ENCODE measurements at places on chromosomes 5 and 9.

- DNase-seq: no peak
Observed at GRCh38 chr5:93421987-93422401, 159.0 kb downstream of the NR2F1-AS1 start.

DNA sequence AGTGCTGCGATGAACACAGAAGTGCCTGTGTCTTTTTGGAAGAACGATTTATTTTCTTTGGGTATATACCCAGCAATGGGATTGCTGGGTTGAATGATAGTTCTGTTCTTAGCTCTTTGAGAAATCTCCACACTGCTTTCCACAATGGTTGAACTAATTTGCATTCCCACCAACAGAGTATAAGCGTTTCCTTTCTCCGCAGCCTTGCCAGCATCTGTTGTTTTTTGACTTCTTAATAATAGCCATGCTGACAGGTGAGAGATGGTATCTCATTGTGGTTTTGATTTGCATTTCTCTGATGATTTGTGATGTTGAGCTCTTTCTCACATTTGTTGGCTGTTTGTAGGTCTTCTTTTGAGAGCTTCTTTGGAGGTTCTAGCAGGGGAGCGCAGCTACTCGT lies 134.6 kb downstream of the TENT4A start:
- no peak for DNase-seq

DNA sequence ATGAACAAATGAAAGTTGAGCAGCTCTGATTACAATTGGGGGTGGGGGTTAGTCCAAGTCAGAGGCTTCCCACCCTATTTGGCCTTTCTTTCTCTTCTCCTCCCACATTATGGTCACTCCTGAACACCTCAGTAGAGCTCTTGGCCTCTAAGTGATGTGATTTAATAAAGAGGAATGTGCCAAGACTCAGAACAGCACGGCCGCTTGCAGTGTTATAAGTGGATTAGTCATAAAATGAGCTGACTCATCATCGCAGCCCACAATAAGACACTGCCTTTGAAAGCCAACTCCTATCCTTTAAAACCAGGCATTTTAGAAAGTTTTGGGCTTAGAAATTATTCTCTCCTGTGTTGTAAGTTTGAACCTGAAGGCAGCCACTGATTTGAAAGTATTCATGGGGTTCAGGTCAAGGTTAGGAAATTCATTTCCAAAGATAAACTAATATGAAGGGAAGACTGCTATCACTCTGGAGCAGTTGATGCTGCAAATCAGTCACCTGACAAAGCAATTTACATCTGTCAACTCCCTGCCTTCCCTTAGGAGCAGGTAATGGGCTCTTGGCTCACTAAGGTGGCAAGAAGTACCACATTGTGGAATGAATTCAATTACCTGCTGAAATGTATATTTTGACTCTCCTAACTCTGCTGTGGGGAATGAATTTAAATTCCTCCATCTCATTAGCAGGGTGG lies 283.6 kb upstream of the NMUR2 start:
- DNase-seq: no peak

DNA sequence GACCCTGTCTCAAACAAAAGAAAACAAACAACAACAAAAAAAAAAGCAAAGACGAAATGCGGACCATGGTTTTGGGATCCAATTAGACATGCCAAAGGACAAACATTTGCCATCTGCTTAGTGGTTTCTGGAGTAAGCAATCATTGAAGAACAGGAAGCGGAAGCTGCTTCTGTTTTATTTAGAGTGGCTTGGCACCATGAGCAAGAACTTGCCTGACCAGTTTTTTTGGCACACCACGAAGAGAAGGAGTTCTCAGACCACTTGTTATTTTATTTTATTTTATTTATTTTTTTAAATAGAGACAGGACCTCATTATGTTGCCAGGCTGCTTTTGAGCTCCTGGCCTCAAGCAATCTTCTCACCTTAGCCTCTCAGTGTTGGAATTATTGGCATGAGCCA lies 17.0 kb downstream of the BTF3 start:
- no peak for DNase-seq

- no peak for DNase-seq
Observed at GRCh38 chr5:150009671-150010387, 9.3 kb downstream of the HMGXB3 start.

GRCh38 chr5:36643162-36643561 lies 36.8 kb downstream of the SLC1A3 start:
- no peak for DNase-seq

DNA sequence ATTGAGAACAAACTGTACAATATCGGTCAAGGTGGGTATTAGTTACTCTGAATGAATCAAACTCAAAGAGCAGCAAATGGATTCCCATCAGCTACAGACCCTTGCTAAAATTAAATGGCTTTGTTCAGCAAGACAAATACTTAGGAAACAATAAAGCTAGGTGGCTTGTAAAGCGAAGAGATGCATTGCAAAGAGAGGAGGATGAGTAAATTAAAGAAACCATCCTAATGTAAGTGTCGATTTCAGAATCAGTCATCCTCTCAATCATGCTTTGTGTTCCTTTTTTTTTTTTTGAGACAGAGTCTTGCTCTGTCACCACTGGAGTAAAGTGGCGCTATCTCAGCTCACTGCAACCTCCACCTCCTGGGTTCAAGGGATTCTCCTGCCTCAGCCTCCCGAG lies 359.2 kb upstream of the ZNF462 start:
- no peak for DNase-seq

DNA sequence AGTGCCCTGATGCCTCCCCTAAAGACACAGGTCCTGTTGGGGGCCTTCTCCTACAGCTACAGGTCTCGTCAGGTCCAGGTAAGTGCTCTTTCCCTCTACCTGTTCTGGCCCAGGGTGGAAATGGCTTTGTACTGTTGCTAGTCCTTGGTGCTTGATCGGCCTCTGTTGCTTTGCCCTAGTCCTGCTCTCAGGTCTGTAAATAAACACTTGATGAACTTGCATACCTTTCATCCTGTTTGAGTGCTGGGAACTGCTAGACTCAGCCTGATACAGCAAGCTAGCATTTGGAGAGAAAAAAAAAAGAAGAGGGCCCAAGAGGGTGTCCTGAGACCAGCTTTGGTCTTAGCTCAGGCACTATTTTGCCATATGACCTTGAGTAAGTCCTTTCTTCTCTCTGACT lies 21.8 kb upstream of the ZNF618 start:
- no peak for DNase-seq

- DNase-seq: no peak
Observed at GRCh38 chr5:160260881-160261815, 31.8 kb downstream of the FABP6 start.

DNA sequence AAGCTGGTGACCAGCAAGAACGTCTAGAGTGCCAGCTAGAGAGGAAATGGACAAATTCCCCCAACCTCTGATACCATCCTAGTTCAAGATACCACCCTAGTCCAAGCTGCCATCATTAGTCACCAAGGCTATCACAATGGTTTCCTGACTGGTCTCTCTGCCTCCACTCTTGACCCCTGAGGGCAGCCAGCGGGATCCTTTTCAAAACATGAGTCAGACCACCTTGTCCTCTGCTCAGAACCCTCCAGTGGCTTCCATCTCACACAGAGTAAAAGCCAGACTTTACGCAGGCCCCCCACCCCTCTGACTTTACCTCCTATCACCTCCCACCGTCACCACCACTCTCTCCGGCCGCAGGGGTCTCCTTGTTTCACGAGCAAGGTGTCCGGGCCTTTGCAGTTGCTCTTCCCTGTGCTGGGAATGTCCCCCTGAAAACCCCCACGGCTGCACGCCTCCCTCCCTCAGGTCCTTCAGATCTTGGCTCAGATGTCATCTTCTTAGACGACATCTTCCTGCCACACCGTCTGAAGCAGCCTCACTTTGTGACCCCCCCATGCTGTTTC lies 42.2 kb upstream of the FBXW11 start:
- no peak for DNase-seq

- no peak for DNase-seq
Observed at GRCh38 chr9:76255781-76256455, 138.3 kb downstream of the RFK start.

- DNase-seq: no peak
Observed at GRCh38 chr5:175215906-175216305, 228.1 kb downstream of the DRD1 start.

DNA sequence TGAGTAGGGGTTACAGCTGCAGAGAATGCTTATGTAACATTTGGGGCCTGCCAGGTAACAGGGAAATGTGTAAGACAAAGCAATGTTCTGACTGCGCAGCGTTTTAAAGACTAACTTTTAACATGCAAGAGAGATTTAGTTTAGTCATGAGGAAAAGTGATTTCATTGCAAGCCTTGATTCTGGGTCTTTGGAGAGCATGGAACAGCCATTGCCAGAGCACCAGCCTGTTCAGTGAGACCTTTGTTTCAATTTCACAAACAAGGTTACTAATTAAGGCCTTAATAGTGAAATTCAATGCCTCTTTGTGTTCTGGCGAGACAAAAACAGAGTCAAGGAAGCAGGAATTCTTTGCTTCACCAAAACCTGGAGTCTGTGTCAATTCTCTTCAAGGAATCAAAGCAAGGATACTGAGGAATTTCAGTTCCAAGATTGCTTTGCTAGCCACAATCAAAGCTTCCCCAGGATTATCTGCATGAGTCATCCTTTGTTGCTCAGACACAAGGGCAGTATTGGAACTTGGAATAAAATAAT lies 14.4 kb downstream of the CKMT2 start:
- no peak for DNase-seq

GRCh38 chr5:60325870-60326269 lies 374.1 kb downstream of the DEPDC1B start:
- DNase-seq: no peak

- DNase-seq: no peak
Observed at GRCh38 chr9:16191191-16191590, 638.3 kb downstream of the CCDC171 start.

- no peak for DNase-seq
Observed at GRCh38 chr5:17064241-17064640, 128.2 kb upstream of the MYO10 start.

GRCh38 chr9:131403493-131403773 lies 9.5 kb downstream of the PRRC2B start:
- no peak for DNase-seq

- DNase-seq: no peak
Observed at GRCh38 chr5:160970605-160971191, 118.7 kb upstream of the ATP10B start.

GRCh38 chr9:16417749-16418148 lies 452.7 kb downstream of the BNC2 start:
- DNase-seq: no peak

DNA sequence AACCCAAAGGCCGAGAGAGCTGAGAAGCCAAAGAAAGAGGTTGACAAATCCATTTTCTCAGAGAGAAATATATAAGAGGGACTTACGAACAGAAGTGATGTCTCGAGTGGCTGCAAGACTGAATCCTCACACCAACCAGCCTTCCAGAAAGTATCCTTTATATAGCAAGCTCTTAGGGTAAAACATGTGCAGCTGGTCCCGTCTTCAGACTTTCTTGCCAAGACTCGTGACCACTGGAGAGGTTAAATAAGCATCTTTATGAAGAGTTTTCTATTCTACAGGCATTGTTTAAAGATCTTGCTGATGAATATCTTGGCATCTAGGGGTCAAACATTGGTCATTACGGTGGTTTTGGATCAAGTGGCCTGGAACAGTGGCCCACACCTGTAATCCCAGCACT lies 16.9 kb upstream of the SLC22A4 start:
- DNase-seq: no peak

GRCh38 chr5:100496296-100496695 lies 38.9 kb upstream of the FAM174A start:
- no peak for DNase-seq

- DNase-seq: no peak
Observed at GRCh38 chr5:177600508-177601018, 631 bp downstream of the B4GALT7 start.

- DNase-seq: no peak
Observed at GRCh38 chr9:126084008-126084407, 242.6 kb upstream of the MVB12B start.

DNA sequence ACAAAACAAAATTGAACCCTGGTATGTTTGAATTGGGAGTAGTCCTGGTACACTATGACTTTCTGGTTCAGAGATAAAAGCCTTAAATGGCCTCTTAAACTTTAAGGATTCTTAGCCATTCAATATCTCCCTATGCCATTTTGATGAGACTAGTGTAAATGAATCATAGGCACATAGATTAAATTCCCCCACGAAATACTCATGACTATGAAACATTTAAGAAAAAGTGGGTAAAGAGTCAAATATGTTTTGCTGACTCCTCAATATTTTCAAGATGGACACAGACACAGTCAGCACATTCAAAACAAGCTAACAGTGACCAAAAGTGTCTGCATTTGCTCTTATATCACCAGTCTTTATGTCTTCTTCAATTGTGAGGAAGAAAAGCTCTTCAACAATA lies 278.3 kb downstream of the PDE4D start:
- DNase-seq: no peak

GRCh38 chr9:69090140-69090750 lies 54.7 kb downstream of the FXN start:
- no peak for DNase-seq

DNA sequence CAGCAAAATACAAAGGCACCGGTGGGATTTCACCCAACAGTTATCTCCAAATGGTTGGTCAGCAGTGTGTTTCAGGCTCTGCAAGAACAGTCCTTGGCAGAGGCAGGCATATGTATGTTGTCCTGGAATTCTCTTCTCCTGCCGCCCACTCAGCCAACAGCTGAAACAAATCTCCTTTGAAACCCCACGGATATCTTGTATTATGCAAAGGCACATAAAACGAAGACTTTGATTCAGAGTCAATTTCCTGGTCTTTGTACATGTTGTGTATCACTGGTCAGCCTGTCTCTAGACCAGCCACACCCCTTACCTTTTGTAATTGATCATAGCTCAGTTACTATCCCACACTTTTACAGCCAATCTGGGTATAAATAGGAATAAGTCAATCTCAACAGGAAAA lies 29.2 kb downstream of the FREM1 start:
- DNase-seq: no peak

DNA sequence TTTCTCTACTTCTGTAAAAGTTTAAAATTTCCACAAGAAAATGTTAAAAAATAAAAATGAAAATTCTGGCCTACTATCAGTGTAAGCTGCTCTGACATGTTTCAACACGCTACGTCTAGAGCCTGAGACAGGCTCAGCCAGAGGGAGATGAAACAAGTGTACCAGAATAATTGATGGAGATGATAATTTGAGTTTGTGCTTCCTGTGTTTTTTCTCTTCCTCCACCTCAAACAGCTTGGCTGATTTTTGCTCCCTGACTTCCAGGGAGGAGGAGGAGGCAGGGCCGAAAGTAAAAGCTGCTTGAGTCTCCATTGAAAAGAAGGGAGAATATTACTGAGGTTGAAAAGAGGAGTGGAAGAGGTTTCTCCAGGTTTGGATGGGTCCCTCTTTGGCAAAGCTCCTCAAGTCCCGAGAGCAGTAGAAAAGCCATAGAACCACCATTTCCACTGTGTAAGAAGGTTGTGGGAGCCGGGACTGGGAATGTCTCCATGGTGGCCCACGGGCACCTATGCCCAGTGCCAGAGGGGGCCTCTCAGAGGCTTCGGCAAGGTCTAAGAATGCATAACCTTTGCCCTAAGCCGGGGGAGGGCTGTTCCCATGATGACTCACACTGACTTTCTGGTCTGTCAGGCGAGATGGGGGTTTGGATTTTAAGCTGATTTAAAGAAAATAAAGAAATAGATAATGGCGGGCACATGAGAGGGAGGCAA lies 95.1 kb downstream of the HRH2 start:
- DNase-seq: no peak

- DNase-seq: no peak
Observed at GRCh38 chr5:141001446-141001843, 35.2 kb downstream of the PCDHAC2 start.

GRCh38 chr9:12851341-12852090 lies 76.7 kb downstream of the LURAP1L start:
- DNase-seq: no peak

All from activated gamma-delta T cell treated with Interleukin-2 at 50 U/mL for 16 hours (primary cell).